ENCODE measurements at places on chromosomes 11 and 22.

GRCh38 chr11:99568808-99569207, 548.1 kb downstream of the CNTN5 start:
- DNase-seq: no peak

- no peak for DNase-seq
Measured at GRCh38 chr22:49036513-49036912, 791.2 kb downstream of the BRD1 start.

DNA sequence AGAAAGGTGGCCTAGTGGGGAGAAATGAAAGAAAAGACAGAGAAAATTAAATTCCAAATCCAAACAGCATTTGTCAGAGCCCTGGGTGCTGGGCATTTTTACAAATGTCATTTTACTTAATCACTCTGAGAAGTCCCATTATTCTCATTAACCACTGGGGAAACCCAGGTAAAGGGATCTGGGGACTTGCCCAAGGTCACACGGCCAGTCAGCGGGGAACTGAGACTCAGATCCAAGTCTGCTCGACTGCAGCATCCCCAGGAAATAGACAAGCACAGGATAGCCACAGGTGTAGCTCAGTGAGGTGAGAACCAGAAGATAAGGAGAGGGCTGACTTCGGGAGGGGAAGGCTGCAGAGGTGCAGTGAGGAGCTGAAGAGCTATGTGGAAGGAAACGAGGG, 7.9 kb downstream of the NRXN2 start:
- DNase-seq: no peak

DNA sequence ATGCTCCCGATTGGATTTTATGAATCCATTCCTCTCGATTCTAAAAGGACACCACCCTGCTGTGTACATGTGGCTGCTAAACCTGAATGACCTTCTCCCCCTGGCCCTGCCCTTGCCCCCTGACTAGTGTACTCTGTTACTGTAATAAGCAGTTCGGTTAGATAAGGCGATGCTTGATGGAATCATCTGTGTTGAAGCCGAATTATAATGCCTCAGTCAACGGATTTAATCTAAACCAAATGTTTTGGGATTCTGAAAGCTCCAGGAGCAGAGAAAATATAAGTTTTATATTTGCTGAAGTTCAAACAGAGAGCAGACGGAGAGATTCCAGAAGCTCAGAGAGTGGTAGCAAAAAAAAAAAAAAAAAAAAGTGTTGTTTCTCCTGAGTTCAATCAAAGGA, 275.4 kb upstream of the MPPED2 start:
- DNase-seq: no peak

DNA sequence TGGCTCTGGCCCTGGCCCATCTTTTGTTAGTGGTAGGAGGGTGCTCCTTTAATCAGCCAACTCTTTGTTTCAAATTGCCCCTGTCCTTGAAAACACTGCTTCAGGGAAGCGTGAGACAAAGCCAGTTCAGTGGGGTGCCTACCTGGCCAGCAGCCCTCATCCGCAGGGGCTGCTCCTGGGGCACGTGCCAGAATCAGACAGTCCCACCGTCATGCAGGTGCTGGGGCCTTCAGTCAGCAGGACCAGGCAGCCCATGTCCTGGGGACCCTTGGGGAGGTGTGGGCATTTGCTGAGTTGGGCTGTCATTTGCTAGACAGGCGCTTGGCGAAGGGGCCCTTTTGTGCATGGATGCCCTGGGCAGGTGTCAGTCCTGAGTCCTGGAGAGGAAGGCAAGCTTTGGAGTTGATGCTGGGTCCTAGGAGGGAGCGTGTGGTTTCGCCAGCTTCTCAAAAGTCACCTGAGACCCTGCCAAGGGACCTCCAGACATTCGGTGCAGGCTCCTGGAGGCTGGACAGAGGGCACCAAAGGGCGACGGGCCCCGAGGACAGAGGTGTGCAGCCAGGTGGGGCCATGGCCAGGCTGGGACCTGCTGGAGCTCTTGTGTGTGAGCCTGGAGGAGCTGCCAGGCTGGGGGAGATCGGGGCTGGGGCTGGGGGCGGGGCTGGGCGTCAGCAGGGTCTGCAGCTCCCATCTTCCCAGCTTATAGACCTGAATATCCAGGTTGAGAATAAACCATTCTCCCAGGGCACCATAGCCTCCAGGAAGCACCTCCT, 15.0 kb upstream of the RTN4R start:
- no peak for DNase-seq

DNA sequence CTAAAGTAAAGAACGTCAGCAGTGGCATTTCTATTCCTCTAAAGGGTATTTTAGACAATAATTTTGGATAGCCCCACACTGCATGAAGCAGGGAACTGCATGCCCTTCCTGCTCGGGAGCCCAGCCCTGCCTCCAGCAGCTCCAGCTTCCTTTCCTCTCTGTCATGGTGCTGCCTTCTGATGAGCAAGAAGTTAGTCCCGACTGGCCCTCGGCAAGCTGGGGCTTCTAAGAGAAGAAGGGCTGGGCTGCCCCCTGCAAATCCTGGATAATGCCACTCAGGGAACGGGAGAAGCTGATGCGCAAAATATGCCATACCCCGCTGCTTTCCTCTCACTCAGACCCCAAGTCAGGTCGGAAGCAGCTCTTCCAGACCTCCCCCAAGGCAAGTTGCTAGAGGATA, 296.4 kb downstream of the ETS1 start:
- DNase-seq: no peak

DNA sequence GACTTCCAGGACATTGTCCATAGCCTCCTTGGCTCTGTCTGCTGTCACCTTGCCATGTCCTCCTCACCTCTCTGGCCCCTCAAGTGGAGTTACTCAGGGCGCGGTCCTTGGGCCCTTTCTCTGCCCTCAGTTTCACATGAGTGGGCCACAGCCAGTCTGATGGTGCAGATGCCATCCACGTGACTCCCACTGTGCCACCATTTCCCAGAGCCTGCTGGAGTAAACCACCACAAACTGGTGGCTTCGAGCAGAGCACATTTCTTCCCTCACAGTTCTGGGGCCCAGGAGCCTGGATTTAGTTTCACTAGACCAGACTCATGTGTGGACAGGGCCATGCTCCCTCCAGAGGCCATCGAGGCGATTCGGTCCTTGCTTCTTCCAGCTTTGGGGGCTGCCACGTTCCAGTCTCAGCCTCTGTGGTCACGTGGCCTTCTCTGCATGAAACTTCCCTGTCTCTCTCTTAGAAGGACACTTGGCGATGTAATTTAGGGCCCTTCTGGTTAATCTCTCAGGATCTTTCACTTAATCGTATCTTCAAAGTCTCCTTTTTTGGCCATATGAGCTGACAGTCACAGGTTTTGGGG, 14.6 kb downstream of the SMARCB1 start:
- DNase-seq: no peak

- DNase-seq: no peak
Measured at GRCh38 chr11:76599041-76600013, 71.2 kb downstream of the LRRC32 start.

DNA sequence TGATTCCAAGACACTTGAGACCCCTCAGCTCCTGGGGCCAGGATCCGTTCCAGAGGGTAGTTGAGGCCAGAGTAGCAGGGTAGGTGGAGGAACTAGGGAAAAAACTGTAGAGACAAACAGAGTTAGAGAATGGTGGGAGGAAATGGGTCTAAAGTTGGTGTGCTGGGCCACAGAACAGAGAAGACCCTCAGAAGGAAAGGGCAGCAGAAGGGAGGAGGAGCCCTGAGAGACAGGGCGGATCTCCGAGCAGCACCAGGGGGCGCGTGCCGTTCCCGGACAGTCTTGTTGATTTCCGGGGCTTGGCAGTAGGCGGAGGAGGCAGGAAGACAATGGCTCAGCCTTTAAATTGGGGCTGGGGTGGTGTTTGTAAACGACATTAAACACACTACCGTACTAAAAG, 2.4 kb upstream of the CECR2 start:
- no peak for DNase-seq

- DNase-seq: no peak
Measured at GRCh38 chr11:101428918-101429317, 154.9 kb downstream of the TRPC6 start.

GRCh38 chr22:43643387-43643786, 168.7 kb downstream of the EFCAB6 start:
- DNase-seq: no peak

DNA sequence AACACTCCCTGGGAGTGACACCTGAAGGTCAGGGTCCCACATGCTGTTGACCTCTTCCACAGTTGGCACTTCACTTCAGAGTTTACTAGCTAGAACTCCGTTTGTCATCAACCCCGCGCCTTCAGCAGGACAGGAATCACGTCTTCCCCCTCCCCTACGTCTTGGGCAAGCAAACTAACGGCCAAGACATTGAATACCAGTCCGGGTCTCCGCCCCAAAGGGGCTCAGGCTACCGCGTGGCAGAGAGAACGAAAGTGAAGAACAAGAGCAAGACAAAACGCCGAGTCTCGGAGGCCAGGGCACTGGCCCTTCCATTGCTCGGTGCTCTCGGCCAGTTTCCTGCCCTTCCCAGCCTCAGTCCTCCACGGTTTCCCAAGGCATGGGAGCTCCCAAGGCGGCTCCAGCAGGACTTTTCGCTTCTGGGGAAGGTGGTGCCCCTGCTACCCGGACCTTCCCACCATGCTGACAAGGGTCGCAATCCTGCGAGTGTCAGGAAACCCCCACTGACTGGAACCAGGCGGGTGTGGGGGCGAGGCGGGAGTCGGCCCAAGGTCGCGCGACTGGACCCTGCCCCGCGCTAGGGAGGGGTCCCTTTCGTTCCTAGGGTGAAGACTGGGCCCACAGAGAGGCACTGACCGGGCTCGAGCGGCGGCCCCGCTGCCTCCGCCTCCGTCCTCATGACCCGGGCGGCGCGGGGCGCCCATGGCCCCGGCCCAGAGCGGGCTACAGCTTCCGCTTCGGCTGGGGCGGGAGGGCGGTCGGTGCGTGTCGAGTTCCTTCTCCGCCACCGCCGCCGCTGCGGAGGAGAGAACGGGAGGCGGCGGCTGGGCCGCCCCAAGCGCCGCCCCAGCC, at the start of gene GUCD1:
GUCD1 (minus strand) TSS at position 826 of the 852 bp plus-strand sequence; CDS start at position 679, 147 bp downstream.
- no peak for DNase-seq

DNA sequence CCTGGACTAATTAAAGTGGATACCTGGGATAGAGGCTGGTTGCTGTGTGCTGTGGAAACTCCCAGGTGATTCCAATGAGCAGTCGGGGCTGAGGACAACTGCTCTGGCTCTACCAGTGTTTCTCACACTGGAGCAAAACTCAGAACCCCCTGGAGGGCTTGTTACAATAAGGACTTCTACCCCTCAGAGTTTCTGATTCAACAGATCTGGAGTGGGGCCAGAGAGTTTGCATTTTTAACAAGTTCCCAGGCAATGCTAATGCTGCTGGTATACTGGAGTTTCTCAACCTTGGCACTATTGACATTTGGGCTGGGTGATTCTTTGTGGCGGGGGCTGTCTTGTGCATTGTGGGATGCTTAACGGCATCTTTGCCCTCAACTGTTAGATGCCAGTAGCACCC, 353.7 kb downstream of the MIAT start:
- no peak for DNase-seq

DNA sequence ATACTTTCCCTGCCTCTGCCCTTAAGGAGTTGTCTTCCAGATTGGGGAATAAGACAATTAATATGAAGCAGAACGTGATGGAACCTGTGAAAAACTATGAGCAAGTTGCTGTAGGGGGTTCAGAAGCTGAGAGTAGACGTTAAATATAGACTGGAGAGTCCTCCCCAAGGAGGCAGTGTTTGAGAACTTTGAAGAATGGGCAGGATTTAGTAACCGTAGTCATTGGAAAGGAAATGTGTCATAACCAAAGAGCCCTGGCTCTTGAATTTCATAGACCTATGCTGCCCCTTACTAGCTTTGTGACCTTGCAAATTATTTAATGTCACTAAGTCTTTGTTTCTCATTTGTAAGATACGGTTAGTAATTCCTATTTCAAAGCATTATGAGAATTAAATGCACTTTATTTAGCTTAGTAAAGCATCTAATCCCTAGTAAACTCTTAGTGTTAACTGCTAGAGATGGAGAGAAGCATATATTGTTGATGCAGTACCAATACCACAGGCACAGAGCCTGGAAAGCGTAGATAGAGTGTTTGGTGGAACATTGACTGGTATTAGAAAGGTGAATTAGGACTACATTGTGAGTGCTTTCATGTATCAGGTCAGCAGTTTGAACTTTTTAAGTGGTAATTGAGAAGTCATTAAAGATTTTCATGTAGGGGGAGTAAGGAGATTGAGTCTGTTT, 54.1 kb downstream of the MCAM start:
- no peak for DNase-seq

DNA sequence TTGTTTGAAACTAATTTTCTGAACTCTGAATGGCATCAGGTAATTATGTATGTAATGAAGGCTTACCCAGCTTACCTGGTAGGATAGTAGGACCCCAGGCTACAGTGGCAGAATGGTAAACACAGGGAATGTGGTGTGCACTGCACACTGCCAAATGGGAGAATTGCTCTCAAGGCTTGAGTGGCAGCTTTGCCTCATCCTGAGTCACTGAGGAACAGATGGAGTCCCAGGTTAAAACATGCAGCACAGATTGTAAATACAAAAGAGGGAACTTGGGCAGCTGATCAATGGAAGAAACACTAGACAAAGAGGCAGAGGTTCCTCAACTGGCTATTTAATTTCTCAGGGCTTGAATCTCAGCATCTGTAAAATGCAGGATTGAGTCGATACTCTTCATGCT, 24.4 kb downstream of the GPR83 start:
- no peak for DNase-seq

- DNase-seq: no peak
Measured at GRCh38 chr11:11587122-11587521, 34.7 kb downstream of the GALNT18 start.

- no peak for DNase-seq
Measured at GRCh38 chr22:31866918-31867317, 77.4 kb upstream of the YWHAH start.

DNA sequence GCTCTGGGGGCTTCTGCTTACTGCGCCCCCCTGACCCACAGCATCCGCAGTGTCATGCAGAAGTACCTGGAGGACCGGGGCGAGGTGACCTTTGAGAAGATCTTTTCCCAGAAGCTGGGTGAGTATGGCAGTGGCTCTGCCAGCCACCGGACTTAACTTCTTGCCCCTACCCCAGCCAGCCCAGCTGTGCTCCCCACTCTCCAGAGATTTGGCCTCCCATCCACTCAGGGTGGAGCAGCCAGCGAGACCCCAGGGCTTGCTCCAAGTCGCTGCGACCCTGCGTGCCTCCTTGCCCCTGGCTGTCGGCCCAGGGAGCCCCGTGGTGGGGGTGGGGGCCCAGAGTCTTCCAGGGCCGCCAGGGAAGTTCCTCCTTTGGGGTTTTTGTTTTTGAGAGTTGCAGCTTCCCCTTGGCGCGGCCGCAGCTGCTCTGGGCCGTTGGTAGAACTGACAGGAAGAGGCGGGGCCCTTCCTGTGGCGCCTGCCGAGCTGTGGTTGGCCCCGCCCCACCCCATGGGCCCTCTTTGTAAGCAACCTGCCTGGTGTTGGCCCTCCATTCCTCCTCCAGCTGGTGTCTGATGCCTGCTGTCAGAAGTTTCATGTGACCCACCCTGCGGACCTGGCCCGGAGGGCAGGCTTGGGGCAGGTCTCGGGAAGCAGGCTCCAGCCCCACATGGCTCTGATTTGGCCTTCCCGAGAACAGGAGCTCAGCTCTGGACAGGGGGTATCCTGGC, 11.1 kb downstream of the GRK2 start:
- no peak for DNase-seq

GRCh38 chr11:128346804-128347203, 240.6 kb downstream of the ETS1 start:
- DNase-seq: no peak
